ENCODE measurements at places on chromosomes 16 and 17.

DNA sequence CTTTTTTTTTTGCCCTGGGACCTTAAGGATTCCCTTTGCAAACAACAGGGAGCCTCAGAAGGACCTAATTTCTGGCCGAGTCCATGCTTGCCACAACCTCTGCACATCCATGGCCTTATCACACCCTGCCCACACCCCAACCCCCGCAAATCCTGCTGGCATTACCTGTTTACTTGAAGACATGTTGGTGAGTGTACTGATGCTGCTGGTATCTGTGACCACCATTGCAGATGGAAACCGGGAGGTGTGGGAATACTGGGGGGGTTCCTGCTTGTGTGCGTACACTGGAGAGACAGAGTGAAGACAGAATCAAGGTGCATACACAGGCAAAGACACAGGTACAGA is 46.0 kb downstream of the HNF1B start:
- DNase-seq, result no peak

- DNase-seq, result no peak
These were observed 52.2 kb upstream of the SOX9 start for GRCh38 chr17:72068643-72069042.

DNA sequence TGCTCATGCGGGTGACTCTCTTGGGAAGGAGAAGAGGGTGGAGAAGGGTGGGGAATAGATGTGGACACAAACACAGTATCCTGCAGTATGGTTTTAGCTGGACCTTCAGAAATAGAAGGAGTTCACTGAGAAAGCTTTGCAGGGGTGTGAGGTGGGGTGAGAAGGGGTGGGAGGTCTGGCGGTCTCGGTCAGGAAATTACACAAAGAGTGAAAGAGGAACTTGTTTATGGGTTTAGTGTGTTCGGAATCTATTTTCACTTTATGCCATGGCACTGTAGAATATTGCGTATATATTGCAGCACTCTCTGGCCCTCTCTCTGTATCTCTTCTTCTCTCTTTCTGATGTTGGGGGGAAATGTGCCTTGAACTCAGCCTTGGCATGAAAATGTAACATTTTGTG is 148.2 kb upstream of the GOT2 start:
- no peak for DNase-seq

GRCh38 chr17:69757688-69758430 is 317.2 kb upstream of the KCNJ16 start:
- DNase-seq, result no peak

DNA sequence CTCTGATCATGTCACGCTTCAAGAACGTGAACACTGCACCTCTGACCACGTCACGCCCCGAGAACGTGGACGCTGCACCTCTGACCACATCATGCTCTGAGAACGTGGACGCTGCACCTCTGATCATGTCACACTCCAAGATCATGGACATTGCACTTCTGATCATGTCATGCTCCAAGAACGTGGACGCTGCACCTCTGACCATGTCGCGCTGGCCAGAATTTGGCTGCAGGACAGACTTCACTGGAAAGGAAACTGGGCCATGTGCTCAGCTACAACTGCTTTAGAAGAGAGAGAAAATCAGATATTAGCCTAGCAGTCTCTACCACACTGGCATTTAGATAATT is 182.7 kb downstream of the RPTOR start:
- no peak for DNase-seq

DNA sequence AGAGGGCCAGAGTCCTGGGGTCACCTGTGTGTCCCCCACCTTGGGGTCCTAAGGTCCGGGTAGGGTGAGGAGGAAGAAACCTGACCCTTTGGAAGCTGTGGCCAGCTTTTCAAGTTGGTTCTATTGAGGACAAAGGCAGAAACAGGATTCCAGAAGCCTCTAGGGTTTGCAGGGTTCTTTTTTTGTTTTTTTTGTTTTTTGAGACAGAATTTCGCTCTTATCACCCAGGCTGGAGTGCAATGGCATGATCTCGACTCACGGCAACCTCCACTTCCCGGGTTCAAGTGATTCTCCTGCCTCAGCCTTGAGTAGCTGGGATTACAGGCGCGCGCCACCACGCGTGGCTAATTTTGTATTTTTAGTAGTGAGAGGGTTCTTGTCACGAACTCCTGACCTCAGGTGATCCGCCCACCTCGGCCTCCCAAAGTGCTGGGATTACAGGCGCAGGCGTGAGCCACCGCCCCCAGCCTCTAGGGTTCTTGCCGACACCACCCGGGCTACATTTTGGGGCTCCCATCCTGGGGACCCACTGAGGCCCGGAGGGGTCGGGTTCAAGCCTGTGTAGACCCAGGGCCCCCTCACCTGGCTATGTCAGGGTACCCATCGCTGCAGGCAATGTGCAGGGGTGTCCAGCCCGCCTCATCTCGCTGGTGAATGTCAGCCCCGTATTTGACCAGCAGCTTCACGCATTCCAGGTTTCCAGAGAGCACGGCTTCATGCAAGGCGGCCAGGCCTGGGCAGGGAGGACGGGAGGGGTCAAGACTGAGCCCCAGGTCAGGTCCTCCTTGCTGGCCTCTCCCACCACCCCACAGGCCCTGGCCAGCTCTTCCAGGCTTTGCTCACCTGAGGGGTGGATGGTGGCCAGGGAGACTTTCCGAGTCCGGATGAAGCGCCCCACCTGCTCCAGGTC is 674 bp downstream of the PPP1R27 start:
- no peak for DNase-seq

DNA sequence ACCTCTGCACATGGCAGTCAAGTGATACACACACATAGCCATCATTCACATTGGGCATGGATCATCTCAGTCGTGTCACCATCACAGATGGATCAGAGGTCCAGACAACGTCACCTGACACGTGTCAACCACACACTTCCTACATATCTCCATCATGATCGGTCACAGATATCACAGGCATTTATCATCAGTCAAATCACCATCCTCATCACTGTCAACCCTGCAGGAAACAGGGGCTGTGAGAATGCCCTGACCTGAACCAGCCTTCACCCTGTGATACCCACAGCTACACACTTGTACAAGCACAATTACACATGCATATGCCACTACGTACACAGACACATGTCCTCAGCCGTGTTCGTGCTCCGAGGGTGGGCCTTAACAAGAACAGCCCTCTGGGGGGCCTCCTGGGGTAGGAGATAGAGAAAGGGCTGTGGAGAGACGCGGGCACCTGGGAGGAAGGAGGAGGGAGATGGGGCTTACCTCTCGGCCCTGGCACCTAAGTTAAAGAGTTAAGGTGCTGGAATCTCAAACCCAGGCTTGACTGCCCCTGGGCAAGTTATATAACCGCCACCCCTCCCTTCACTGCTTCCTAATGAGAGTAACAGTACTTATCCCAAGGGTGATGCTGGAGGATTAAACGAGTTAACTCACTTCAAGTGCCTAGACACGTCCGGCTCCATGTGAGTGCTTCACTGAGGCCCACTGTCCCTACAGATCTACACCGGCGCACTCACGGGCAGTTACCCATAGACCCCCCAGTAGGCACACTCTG is 1.1 kb downstream of the SLC12A4 start:
- peak; percentile 35 for DNase-seq

DNA sequence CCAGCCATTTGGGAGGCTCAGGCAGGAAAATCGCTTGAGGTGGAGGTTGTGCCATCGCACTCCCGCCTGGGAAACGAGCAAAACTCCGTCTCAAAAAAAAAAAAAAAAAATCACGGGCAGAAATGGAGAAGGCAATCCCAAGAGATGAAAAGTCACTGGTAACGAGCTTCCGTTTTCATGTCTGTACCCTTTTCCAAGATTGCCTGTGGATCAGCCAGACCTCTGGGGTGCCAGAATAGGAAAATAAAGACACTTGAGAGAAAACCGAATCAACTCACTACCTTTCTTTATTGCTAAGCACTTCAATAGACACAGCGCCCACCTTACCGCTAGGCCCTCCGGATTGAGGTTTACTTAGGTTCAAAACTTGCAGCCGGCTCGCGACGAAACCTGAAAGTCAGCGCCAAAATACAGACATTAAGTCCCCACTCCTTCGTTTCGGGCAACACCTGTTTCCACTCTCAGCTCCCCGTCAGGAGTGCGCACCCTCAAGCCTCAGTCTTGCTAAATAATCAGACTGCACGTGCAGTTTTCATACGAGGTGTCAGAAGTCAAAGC is 970 bp upstream of the TRAF7 start:
- no peak for DNase-seq

DNA sequence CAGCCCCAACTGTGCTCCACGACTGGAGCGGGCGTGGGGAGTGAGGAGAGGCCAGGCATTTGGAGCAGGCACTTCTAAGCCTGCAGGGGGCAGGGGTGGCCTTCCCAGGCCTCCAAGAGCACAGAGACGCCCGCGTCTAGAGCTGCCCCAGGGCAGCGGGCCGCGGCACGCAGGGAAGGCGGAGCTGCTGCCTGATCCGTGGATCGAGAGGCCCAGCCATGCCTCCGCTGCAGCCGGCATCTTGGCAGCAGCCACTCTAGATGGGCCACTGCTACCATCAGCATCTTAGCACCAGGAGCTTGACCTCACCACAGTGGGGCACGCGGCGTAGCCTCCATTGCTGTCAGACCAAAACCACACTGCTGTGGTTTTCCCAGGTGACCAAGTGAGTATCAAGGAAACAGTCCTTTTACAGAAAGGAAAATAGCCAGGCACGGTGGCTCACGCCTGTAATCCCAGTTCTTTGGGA is 20.4 kb upstream of the WDR45B start:
- peak; percentile 39 for DNase-seq

- DNase-seq, result no peak
These were observed 29.5 kb downstream of the SRL start for GRCh38 chr16:4212211-4212933.

DNA sequence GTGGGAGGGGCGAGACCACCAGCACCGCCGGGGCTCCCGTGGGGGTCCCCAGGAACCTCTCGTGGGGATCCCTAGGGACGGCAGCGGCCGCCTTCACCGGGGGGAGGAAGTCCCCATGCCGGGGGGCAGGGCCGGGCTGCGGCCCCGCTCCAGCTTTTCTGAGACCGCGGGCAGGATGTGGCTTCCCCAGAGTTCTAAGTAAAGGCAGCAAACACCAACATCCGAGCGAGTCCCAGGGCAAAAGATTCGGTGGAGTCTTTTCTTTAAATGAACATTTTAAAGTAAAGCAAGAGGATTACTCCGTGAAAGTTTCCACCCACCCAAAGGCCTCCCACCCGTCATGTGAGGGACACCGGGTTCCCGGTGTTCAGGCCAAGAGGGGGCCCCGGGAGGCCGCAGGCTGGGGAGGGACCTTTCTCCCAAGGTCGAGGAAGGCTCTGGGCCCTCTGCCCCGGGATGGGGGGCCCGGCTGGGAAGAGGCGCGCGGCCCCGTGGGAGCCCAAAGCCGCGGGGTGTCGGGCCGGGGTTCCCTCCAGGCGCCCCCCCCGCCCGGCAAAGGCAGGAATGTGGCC is 137.2 kb upstream of the RPH3AL start:
- DNase-seq, result peak; percentile 69

- DNase-seq, result peak; percentile 0
These were observed 8.7 kb downstream of the CLEC19A start for GRCh38 chr16:19294156-19294649.

- no peak for DNase-seq
These were observed 29.6 kb downstream of the CLUAP1 start for GRCh38 chr16:3530371-3530914.

GRCh38 chr17:17103160-17103559 is 60.9 kb downstream of the MPRIP start:
- DNase-seq, result no peak

GRCh38 chr17:73232587-73233373 is 28.9 kb downstream of the CPSF4L start:
- peak; percentile 19 for DNase-seq

DNA sequence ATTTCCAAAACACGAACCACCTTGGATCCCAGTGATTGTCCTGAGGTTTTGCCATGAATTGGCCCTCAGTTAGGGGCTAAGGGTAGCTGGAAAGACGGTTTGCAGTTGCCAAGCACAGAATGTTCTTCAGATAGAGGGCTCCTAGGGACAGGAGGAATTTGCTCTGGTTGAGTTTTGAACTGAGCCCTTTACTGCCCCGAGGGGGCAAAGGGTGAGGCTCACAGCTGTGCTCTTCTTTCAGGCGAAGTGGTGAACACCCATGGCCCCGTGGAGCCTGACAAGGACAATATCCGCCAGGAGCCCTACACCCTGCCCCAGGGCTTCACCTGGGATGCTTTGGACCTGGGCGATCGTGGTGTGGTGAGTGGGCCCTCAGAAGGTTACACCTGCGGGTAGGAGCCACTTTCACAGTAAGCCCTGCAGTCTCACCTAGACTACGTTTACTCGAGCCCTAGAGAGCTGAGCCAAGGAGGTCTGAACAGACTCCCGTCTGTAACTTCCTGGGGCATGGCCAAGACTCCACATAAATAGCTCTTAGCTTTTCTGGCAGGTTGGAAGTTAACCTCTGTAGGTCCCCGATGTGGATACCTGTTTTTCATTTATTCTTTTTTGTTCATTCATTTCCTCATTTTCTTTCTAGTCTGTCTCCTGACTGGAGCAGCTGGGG is 32.5 kb downstream of the NMT1 start:
- DNase-seq, result no peak

- no peak for DNase-seq
These were observed 12.2 kb upstream of the TERF2 start for GRCh38 chr16:69397821-69398521.

DNA sequence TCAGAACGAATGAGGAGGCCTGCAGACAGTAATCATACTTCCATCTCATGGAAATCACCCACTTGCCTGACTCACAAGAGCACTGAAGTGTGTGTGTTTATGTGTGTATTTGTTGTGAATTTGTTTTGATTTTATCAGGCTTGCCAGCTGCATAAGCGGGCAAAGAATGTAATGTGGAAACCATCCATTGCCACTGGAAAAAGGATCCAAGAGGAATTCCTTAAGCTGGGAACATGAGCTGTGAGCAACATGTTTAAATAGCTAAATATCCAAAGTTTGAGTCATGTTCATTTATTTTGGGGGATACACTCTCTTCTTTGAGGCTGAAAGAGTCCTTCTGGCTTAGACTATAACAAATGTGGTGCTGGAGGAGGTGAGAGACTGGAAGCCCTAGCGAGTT is 198.4 kb upstream of the TBX2 start:
- no peak for DNase-seq

DNA sequence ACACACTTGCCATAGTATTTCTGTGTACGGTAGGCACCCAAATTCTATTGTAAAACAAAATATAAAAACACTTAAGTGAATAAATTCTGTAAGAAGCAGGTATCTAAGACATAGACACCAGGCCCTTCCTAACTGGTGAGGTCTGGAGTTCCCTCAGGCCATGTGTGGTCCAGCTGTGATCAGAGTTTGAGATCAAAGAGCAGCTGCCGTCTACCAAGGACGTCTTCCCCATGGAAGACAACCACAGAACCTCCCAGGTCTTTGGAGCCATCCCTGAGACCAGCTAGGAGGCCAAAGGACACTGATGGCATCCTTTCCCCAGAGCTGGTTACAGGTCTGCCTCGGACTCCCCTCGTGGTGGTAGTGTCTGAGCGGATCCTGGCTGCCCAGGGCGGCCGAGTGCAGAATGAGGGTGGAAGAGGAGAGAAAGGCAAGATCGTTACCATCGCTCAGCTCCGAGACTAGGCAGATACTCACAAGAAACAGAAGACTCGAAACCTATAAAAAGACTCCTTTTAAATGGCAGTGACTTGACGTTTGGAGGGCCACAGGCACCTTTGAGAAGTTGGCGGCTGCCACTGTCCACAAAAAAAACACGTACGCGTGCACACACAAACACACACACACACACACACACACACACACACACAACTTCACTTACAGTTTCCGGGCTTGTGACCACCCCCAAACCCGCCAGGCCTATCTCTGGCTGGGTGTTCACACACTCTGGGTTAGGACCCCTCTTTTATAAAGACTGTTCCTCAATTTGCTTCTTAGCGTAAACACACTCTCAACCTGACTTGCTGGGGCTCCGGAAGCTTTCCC is 7.5 kb downstream of the TIMP2 start:
- no peak for DNase-seq

Data from CD4-positive, alpha-beta T cell treated with Interleukin-10 for 1 hour (primary cell).